ENCODE measurements at places on chromosomes 12 and 14. TPM values are rescaled to one million over a fixed set of nuclear protein-coding genes. Genes with fewer than 3 reads are reported as not detected.

DNA sequence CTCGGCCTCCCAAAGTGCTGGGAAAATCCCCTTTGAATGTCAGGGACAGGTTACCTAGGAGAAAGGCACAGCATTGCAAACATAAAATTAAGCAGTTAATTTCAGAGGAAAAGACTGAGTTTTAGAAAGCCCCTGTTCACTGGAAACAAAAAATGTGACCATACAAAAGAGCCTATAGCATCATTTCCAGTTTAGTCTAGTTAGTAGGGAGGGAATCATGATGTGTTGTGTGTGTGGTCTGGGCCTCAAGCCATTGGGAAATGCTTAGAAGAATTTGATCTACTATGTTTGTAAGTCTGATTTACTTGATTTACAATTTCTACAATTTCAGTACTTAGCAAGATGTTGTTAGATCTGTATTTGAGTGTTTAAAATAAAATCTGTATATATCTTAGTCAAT lies 47.1 kb upstream of the RERG start:
- no peak for DNase-seq

DNA sequence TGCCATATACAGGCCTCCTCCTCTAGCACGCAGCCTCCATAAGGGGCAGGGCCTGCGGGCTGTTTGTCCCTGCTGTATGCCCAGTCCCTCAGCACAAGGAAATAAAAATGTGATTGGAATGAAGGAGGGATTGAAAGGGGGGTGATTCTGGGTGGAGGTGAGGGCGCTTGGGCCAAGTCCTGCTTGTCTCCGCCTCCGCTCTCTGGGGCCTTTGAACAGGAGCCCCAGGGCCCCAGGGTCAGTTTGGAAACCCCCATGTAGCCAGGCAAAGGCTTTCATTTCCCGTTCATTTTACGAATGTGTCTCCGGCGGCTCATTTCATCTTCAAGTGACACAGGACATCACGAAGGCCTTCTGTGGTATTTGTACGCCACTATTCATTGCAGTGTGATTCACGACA lies 4.5 kb upstream of the CACNA2D4 start:
- no peak for DNase-seq

- no peak for DNase-seq
These were observed 466.0 kb downstream of the RAD51B start for GRCh38 chr14:68285421-68286179.

DNA sequence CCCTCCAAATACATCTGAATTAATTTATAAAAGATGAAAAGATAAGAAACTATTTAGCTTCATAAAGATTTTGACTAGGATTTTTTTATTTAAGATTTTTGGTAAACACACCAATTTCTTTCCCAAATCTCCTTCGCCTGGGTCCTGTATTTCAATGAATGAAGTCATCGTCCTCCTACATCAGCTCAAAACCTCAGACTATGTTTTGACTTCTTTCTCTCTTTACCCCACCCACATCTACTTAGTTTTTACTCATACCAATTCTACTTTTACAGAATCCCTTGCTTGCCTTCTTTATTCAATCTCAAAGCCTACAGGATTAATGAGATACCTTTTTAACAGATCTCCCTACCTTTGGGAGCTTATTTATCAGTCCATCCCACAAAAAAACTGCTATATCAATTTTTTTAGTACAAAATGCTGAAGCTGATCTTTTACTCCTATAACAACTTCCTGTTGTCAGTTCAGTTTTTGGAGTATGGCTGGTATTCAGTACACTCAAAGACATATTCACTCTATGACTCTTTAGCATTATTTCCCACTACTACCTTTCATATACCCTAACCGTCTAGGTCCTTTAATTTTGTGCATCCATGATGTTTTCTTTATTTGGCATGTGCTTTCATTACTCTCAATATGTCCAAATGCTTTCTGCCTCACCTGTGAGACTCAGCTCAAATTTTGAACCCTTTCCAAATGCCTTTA lies 18.7 kb upstream of the CCDC91 start:
- no peak for DNase-seq

- DNase-seq: no peak
These were observed 1.7 kb downstream of the C14orf132 start for GRCh38 chr14:96040828-96041371.

GRCh38 chr12:11723993-11724392 lies 74.5 kb downstream of the ETV6 start:
- no peak for DNase-seq

Gene FIGNL2
- 0.32 TPM for total RNA-seq

Gene DICER1
- 33.1 TPM for total RNA-seq

Gene ADGRD1
- 54.6 TPM for total RNA-seq

Measured in cardiac septum (tissue), 1 donor.